RPMI8226 (cell line): ENCODE measurements at places on chromosomes 11 and 22.

GRCh38 chr11:130112071-130112830 lies 42.6 kb downstream of the APLP2 start:
- DNase-seq = no peak

DNA sequence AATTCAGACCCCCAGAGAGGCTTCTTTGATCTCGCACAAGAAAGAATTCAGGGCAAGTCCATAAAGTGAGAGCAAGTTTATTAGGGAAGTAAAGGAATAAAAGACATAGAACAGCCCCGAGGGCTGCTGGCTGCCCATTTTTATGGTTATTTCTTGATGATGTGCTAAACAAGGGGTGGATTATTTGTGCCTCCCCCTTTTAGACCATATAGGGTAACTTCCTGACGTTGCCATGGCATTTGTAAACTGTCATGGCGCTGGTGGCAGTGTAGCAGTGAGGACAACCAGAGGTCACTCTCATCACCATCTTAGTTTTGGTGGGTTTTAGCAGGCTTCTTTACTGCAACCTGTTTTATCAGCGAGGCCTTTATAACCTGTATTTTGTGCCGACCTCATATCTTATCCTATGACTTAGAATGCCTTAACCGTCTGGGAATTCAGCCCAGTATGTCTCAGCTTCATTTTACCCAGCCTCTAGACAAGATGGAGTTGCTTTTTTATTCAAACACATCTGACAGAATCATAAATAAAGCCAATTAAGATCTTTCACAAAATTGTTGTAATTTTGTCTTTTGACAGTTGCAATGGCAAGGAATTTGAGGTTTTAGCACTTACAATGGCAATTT lies 7.6 kb downstream of the DDIAS start:
- DNase-seq = no peak

GRCh38 chr11:10495464-10495786 lies 40.4 kb downstream of the AMPD3 start:
- no peak for DNase-seq

GRCh38 chr11:60700689-60701468 lies 1.5 kb downstream of the MS4A8 start:
- peak; percentile 5 for DNase-seq

DNA sequence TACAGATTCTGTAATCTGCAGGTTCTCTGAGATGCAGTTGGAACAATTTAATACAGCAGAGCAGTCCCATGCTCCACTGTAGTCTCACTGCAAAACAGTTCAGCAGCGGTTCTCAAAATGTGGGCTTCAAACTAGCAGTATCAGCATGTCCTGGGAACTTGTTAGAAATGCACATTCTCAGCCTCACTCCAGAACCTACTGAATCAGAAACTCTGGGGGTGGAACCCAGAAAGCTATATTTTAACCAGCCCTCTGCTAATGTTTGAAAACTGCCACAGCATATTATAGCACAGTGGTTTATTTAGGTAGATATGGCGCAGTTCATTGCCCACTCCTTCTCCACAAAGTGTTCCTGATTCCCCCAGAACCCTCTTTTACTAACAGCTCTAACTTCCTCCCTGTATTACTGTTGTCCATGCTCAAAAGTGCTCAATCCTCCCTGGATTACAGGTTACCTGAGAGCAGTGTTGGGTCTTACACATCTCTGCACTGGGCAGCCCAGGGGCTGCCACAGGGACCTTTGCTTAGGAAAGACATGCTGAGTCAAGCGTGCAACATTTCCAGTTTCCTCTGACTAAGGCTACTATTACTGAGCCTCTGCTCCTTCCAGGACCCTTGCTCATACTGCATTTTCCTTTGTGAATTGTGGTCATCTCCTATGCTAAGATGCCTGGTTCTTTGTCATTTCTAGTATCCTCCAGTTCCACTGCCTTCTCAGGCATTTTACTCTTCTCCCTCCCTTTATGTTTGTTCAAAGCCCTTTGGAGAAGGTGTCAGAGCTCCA lies 7.7 kb upstream of the DGAT2 start:
- DNase-seq = peak; percentile 26

GRCh38 chr11:76612226-76612625 lies 58.3 kb downstream of the LRRC32 start:
- no peak for DNase-seq

GRCh38 chr11:75986966-75987365 lies 172.0 kb downstream of the UVRAG start:
- DNase-seq = no peak

GRCh38 chr22:26448334-26448733 lies 19.3 kb downstream of the ASPHD2 start:
- DNase-seq = no peak

DNA sequence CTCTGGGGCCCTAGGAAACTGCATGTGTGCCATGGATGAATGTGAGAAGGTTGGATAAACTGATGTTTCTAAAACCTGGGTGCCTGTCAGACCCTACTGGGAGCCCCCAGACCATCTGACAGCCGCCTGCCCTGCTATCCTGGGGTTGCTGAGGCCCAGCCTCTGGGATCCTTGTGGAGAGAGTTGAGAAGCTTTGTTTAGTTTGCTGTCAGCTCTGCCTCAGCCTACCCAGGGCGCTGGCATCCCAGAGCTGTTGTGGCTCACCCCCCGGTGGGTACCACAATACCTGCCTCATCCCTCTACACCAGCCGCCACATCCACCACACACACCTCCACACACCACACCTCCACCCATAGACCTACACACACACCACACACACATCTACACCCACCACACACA lies 38.5 kb upstream of the HMOX1 start:
- DNase-seq = no peak

DNA sequence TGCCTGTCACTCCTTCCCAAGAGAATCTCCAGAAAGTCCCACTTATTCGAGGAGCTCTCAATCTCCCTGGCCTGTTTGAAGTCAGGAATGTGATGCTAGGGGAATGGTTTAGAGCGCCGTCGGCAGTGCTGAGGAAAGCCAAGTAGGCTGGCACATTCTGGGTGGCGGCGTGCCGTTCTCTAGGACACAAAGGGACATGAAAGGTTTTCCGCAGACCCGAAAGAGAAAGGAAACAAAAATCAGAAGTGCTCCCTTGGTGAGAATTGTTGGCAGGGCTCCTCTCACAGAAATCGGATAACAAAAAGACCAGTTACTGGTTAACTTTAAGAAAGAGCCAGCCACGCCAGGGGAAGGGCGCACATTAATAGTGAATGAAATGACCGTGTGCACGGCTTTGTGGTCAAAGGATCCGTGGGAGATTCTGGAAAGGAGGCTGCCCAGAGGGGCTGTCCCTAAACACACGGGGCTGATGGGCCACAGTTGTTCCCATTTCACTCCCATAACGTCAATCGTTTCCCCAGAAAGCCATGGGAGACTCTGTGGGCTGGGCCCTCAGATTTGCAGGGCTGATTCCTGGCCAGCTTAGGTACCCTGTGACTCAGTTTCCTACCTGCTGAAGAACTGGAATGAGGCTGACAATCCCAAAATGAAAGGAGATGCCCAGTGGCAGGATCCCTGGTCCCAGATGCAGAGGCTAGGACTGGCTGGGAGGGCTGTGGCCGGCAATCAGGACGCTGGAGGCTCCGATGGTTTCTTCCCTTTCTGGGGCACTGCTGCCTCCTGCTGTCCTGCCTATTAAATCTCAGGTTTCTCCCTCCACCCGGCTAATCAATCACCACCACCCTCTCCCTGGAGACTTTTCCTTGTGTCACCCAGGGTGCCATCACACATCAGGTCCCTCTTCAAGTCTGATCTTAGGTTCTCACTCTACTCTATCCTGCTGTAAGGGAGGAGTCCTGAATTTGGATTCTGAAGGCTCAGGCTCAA lies 82.3 kb downstream of the RCN1 start:
- DNase-seq = peak; percentile 35

GRCh38 chr11:74506823-74507222 lies 13.3 kb upstream of the LIPT2 start:
- DNase-seq = no peak

DNA sequence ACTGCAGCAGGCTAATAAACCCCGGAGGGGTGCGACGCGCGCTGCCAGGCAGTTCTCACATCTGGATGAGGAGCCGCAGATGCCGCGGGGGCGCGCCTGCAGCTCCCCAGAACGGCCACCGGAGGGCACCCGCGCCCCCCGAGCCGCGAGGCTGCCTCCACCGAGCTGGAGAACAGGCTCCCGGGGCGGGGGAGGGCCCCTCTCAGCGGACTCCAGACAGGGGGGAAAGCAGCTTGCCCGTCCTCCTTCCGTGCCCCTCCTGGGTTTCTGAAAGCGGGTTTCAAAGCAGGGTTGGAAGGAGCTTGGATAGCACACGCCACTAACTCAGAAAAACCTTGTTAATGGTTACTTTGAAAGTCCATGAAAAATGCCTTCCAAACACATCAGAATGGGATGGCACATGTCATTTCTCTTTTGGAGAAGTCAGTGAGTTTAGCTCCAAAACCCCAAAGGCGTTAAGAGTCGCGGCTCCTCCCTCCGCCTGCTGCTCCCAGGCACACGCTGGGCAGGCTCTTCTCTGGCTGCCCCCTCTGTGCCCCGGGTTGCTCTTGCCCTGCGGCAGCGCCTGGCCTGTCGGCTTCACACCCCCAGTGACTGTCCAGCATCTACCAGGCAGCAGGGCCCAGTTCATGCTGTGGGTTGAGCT lies 317.8 kb downstream of the NTM start:
- DNase-seq = peak; percentile 52

GRCh38 chr11:15985127-15985859 lies 371.1 kb downstream of the SOX6 start:
- no peak for DNase-seq

DNA sequence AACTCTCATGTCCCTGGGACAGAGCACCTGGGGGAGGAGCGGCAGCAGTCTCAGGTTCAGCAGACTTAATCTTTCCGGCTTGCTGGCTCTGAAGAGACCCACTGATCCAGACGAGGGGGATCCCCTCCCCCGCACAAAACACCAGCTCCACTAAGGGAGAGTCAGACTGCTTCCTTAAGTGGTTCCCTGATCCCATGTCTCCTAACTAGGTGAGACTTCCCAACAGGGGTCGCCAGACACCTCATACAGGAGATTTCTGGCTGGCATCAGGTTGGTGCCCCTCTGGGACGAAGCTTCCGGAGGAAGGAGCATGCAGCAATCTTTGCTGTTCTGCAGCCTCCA lies 157.2 kb upstream of the TMEM45B start:
- DNase-seq = no peak

- no peak for DNase-seq
Measured at GRCh38 chr11:2393941-2394817, 6.4 kb upstream of the TSSC4 start.

- DNase-seq = no peak
Measured at GRCh38 chr11:45215098-45215865, 68.8 kb downstream of the PRDM11 start.

DNA sequence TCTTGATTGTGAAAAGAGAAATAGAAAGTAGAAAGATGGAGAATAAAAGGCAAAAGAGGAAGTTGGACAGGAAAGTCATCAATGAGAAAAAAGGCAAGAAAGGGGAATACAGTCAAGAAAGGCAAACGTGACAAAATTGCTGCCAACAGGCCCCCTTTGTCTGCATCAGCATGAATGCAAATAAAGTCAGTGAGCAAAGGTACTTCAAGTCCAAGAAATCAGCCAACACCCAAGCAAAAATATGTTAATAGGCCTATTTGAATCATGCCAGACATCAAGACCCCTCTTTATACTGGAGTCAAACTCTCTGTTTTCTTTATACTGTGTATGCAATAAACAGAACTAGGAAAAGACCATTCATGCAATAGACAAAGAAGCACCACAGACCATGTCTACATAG lies 34.3 kb downstream of the GUCY1A2 start:
- peak; percentile 3 for DNase-seq

GRCh38 chr22:49099496-49100124 lies 728.1 kb downstream of the BRD1 start:
- DNase-seq = no peak

GRCh38 chr22:44405661-44406060 lies 92.4 kb downstream of the RTL6 start:
- no peak for DNase-seq

DNA sequence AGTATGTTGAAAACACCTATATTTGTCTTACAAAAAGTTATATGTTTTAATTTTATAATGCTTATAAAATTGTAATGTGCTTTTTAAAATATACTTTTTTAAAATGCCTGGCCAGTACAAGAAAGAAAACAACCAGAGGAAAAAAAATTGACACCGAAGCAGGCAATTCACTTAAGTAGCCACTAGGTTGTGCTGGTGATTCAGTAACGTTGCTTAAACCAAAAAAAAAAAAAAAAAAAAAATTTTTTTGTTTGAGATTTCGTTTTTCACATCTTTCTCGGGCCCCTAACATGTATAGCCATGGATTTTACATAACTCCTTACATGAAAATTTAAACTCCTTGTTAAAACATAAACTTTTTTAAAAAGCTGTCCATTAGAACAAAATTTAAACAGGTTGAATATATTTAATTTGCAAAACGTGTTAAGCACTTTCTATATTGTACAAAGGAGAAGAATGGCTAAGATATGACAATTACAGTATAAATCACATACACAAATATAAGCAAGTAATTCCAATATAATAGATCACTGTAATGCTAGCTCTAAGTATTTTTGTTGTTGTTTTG lies 9.2 kb downstream of the OR8B4 start:
- peak; percentile 38 for DNase-seq

- DNase-seq = no peak
Measured at GRCh38 chr22:38165922-38166593, 15.6 kb downstream of the PLA2G6 start.

- DNase-seq = no peak
Measured at GRCh38 chr11:104028476-104029263, 7.8 kb upstream of the DDI1 start.

DNA sequence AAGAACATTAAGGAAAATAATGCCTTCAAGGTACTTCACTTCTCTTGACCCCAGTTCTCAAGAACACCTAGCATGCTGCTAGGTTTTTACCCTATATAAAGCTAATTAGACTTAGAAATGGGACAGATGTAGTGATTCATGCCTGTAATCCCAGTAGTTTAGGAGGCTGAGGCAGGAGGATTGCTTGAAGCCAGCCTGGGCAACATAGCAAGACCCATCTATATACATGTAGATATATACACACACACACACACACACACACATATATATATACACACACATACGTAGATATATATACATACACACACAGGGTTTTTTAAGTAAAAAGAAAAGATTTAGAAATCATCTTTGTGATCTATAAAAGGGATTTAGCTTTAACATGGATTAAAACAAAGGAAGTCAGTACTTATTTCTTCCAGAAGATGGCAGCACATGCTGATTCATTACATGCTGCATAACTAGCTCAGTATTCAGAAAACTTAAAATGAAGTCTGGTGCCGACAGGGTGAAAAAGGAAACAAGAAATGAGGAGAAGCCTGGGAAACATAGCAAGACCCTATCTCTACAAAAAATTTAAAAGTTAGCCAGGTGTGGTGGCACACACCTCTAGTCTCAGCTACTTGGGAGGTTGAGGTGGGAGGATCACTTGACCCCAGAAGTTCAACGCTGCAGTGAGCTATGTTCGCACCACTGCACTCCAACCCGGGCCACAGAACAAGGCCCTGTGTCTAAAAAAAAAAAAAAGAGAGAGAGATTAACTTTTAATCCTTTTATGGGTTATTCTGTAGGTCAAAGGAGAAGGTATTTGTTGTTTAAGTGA lies 28.5 kb upstream of the RBX1 start:
- DNase-seq = peak; percentile 66
